Esophagus squamous epithelium (tissue), 5 donors: ENCODE measurements at places on chromosomes 3 and 15.

GRCh38 chr3:95227092-95227491 is 1164.2 kb downstream of the NSUN3 start:
- no peak for DNase-seq

GRCh38 chr15:59413577-59413976 is 24.4 kb upstream of the FAM81A start:
- no peak for DNase-seq

GRCh38 chr3:14122301-14122700 is 2.4 kb downstream of the CHCHD4 start:
- no peak for DNase-seq

DNA sequence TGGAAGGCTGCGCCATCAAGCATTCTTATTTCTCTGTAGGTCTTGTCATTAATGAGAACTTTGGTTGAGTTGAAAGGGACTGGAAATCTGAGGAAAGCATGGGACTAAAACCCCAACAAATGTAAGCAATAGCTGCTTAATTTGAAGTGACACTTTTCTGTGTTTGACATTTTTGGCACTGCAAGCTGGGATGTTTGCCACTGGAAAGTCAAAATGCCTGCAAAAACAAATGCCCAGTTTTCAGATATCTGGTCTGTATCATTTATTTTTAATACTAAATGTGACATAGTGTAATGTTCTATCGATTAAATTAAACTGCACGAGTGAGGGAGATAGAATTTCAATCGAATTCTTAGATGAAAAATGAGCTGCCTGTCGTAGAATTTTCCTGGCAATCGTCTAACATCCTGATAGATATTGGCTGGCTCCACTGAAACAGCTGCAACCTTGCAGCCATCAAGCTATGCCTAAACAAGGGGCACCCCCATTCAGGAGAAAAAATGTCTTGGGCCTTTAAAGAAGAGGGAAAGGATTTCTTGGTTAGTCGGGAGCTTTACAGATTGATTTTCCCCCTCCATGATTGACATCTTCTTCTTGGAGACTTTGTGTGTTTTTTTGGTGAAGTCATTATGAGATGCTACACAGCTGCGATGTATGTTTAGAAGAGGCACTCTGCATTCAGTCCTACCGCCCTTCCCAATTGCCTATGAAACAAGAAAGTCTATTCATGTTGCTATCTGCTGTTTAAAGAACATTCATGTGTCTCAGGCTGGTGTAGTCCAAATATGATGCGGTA is 316.7 kb upstream of the TBL1XR1 start:
- no peak for DNase-seq

DNA sequence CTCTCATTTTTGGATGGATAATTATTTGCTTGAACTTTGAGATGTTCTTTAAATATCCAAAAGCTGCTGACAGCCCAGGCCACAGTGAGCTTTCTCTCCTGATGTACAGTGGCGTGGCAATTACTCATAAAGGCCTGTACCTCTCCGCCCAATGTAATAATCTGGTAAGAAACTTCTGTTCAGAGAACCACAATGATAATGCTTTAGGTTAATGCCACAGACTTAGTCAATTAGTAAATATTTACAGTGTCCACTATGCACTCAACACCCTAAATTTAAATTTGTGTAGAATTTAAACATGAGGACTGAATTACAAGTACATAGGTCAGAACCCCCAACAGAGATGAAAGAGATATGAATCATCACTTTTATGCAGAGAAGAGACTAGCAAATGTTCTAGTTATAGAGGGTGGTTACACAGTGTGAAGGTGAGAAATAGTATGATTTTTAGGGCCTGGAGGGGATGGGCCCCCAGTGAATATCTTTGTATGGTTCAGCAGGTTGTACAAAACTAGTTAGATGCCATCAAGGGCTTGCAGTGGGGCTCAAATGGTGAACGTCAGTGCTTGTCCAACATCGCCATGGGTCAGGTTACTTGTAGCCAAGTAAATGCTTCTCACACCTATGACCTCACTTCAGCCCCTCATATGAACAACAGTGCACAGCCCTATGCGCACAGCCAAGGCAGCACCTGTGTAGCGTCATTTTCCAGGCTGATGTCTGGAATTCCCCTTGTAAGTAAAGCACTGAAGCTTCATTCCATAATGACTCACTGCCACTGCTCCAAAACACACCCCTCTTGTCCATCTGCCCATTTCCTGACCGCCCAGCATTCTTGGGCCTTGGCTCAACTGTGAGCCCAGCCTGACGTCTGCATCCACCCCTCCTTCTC is 13.3 kb downstream of the ABHD2 start:
- DNase-seq, result no peak

DNA sequence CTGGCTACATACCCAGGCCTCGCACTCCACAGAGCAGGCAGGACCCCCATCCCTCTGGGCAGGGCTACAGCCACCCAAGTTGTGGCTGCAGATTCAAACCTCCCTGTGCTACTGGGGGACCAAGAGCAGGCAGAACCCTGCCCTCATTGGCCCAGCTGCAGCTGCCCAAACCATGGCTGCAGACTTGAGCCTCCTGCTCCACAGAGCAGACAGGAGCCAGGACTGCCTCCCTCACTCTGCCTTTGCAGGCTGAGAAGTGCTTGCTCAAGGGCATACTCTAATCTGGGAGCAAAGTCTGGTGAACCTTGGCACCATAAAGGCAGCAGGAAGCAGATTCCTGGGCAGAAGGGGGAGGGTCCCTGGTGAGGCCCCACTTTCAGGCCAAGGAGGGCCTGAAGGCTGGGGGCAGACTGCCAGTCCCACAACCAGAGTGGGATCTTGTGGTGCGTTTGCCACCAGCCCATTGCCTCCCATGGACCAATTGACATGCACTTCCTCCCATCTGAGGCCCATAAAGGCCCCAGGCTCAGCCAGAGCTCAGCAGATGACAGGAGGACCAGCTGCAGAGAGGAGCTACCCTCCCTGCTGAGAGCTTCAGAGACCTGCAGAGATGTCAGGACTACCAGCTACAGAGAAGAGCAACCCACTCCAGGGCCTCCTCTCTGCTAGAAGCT is 64.2 kb upstream of the EPHA6 start:
- DNase-seq, result no peak

DNA sequence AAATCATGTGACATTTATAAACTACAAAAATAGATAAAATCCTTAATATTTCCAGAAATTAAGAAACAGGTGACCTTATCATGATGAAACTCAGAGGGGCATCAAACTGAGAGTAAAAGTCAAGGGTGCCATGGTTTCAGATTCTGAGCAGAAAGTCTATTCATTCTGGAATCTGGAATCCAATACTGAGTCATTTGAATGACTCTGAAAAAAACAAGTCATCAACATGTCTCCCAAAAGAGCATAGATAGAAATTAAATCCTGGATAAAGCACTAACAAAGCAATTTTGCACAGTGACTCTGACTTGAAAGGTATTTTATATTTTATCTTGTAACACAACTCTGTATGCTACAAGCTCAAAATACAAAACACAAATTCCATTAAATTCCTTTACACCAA is 23.4 kb downstream of the STAC start:
- no peak for DNase-seq

GRCh38 chr3:177746337-177746933 is 549.2 kb upstream of the TBL1XR1 start:
- no peak for DNase-seq

- DNase-seq, result no peak
Observed at GRCh38 chr3:167851171-167851570, 115.7 kb downstream of the SERPINI1 start.

DNA sequence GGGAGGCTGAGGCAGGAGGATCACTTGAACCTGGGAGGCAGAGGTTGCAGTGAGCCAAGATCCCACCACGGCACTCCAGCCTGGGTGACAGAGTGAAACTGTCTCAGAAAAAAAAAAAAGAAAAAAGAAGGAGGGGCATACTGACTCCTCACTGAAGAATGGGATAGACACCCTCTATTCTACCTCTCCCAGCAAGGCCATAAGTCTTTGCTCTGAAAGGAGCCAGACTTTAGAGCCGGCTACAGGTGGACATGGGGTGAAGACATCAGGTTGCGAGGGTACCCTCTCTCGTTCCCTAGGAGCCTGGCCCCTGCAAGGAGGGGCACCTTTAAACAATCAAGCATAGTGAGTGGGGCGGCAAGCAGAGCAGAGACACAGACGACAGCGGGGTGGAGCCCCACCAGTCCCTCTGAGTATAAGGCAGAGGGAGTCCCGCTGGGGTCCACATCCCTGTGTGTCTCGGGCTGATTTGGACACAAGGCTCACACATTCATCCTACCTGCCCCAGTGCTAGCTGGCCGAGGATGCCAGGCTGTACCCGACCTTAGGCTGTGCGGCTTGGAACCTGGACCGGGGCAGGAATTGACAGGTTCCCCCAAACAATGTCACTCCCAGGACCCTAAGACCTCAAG is 1.1 kb downstream of the GRAMD2A start:
- no peak for DNase-seq

GRCh38 chr3:40213556-40213955 is 96.0 kb upstream of the EIF1B start:
- DNase-seq, result no peak

GRCh38 chr3:127673191-127674100 is 694 bp downstream of the ABTB1 start:
- no peak for DNase-seq

DNA sequence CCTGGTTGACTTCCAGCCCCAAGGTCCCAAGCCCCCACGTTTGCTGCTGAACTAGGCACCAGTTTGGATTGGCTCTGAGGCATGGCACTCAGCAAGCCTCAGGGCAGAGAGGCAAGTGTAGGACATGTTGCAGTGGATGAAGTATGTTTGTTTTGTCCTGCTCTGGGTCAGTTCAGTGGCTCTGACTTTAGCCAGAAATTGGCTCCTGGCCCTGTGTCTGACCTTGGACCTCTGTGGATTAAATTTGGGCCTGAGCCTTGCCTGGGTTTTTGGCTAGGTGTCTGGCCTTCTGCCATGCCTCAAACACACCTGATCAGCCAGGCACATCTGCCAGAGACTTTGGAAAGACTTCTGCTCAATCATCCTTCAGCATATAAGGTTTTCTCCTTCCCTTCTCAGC is 3.6 kb upstream of the MRAS start:
- no peak for DNase-seq

DNA sequence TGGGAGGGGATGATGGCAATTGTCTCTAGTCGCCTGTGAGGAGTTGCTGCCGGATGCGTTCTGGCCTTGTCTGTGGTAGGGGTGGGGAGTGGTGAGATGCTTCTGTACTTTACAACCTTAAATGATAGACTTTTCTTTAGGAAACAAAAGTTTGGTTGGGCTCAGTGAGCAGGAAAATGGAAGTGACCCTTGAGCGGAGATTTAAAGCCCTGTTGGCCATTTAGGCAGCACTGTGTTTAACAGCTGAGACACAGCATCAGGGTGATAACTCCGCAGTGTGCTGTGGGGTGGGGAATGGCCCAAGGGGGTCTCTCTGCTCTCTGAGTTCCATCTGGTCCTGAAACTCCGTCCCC is 36.6 kb downstream of the SPSB4 start:
- DNase-seq, result no peak

- DNase-seq, result no peak
Observed at GRCh38 chr3:12487336-12487735, 3.1 kb downstream of the TSEN2 start.

GRCh38 chr3:83002869-83003445 is 1241.5 kb upstream of the GBE1 start:
- no peak for DNase-seq

DNA sequence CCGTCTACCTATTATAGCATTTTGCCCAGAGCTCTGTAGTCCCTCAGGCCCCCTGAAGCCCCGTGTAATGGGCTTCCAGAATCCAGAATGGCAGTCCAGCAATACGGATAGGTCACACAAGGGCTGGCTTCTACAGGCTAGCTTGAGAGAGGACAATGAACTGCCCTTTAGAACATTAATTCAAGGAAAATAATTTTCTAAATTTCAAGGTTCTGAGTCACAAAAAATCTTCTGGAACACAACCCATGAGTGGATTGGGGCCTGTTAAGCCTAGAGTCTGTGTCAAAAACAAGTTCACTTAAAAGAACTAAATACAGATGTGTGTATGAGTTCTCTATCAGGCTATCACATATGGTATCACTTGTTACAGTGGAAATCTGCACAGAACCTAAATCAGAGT is 28.8 kb downstream of the DCP1A start:
- no peak for DNase-seq

DNA sequence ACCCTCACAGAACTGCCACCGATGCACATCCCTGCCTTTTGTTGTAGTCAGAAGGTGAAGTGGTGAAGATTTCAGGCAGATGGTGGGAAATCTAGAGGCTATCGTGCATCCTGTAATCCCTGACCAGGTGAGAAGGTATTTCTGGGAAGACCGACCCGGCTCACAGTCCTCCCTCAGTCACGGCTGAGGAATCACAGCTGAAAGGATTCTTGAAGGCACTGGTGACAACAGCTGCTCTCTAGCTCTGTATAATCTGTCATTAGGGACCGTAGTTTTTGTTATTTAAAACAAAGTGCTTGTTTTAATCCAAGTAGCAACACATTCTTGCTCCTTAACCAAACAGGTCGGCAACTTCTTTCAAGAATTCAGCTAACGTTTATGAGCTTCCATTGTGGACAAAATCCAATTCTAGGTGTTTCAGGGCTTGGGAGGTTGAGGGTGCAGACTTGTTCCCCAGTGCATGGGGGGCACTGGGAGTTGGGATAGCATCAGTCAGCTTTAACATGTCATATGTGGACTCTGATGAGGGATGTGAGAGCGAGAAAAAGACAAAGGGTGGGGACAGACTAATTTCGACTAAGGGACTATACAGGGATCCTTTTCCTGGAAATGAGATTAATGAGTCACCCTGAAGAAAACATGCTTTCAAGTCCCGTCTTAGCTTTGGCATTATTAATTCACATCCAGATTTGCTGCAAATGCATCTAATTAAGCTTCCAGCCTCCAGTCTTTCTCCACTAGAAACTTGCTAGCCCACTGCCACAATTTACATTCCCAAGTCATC is 141.0 kb upstream of the RASGRP1 start:
- no peak for DNase-seq

GRCh38 chr15:85008474-85009260 is 27.0 kb downstream of the PDE8A start:
- no peak for DNase-seq

- DNase-seq, result no peak
Observed at GRCh38 chr3:175464362-175464761, 605.2 kb downstream of the NAALADL2 start.

DNA sequence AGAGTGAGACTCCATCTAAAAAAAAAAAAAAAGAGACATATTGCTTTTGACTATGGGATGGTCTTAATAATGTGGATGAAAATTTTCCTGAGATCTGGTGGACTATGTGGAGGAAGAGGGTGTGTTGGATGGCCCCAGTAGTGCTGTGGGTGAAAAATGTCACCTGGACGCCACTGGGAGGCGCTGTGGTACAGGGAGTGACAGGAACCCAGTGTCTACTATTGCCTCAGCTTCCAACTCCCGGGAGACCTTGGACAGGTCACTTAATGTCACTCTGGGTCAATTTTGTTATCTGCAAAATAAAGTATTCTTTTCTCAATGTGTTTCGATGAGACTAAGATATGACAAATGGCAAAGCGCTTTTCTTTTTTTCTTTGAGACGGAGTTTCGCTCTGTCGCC is 27.7 kb upstream of the DCP1A start:
- DNase-seq, result no peak
